Dermis blood vessel endothelial cell (primary cell): ENCODE measurements at places on chromosomes 5 and 9. TPM values are rescaled to one million over a fixed set of nuclear protein-coding genes. Genes with fewer than 3 reads are reported as not detected.

The LHX3 gene
- total RNA-seq = not detected in 2 replicates

The NDST1 gene
- total RNA-seq = 68.1 and 99.5 TPM in 2 replicates

The PCDH1 gene
- total RNA-seq = 94.4 and 162 TPM in 2 replicates

The MCIDAS gene
- not detected in 2 replicates for total RNA-seq

The RIGI gene
- total RNA-seq = 30.3 TPM in 2 replicates

The NR6A1 gene
- total RNA-seq = 2.9 TPM in 2 replicates

The MUSK gene
- total RNA-seq = not detected in 2 replicates

The C5orf52 gene
- not detected in 2 replicates for total RNA-seq

The GRIA1 gene
- not detected in 2 replicates for total RNA-seq

The GAPT gene
- total RNA-seq = not detected in 2 replicates

DNA sequence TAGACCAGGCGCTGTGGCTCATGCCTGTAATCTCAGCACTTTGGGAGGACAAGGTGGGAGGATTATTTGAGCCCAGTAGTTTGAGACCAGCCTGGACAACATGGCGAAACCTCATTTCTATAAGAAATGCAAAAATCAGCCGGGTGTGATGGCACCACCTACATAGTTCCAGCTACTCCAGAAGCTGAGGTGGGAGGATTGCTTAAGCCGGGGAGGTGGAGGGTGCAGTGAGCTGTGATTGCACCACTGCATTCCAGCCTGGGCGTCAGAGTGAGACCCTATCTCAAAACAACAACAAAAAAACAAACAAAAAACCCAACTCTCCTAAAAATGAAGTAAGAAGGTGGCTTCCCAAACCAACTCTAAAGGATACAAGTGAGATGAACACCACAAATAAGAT lies 23.0 kb downstream of the IARS1 start:
- DNase-seq = no peak

DNA sequence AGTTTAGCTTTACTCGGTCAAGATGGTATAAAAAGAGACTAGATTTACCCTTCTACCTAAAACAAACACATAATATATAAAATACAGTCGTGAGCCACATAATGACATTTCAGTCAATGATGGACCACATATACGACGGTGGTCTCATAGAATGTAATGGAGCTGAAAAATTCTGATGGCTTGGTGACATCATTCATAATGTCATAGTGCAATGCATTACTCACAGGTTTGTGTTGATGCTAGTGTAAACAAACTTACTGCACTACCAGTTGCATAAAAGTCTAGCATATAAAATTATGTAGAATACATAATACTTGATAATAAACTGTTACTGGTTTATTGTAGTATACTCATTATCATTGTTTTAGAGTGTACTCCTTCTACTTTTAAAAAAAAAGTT lies 115.9 kb upstream of the GDNF start:
- no peak for DNase-seq

DNA sequence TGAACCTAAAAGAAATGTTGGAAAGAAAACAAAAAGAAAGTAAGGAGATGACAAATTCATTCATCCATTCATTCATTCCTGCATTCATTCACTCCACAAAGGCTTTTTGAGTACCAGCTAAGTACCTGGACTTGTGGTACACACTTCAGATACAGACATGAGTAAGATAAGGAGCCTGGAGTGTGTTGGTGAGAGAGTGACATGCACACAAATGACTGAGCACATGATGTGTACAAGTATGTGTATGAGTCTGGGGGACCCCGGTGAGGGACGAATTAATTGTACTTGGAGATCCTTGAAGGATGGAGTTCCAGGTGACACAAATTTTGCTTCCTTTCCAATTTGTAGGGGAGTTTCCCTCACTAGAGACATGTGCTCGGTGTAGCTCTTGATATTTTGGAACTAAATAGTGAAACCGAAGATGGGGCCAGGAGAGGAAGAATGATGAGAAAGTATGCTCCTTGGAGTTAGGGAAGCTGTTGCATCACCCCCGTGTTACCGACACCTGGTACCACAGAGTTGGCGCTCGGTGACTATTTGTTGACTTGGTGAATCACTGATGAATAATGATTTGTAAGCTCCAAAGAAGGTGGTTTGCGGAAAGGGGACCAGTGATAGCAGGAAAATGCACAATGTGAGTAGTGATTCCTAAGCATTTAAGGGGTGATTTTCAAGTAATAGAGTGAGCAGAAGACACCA lies 509.8 kb downstream of the CCDC171 start:
- DNase-seq = no peak

GRCh38 chr9:82148901-82149461 lies 160.4 kb downstream of the SPATA31D1 start:
- no peak for DNase-seq

GRCh38 chr5:19855931-19856330 lies 132.1 kb downstream of the CDH18 start:
- no peak for DNase-seq

DNA sequence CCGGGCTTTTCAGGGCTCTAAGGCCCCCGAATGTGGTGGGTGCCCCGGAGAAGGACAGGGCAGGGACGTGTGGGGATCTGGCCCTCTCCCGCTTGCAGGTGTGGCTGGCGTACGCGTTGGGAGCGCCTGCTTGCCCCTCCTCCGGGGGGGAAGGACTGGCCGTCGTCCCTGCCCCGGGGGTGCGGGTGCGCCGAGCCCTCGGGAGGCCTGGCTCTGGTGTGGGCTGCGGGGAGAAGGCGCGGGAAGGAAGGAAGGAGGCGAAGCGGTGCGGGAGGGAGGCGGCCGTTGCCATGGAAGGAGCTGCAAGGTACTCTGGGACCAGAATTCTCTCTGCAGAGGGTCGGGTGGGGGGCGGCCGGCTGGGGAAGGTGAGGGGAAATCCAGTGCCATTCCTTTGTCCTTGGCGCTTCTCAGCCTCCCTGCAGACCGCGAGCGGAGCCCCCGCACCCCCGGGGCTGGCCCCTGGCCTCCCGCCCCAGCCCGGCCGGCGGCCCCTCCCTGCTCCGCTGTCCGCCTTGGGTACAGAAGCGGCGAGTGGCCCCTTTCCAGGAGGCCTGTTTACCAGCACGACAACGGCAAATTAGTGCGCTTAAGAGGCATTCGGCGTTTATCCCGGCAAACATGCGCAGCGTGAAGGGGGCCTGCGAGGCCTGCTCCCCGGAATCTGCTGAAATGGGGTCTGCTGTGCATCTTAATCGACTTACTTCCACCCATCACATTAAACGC lies 67.1 kb upstream of the UNC5A start:
- no peak for DNase-seq

- DNase-seq = no peak
These were observed 148.3 kb downstream of the CMYA5 start for GRCh38 chr5:79837761-79838551.

DNA sequence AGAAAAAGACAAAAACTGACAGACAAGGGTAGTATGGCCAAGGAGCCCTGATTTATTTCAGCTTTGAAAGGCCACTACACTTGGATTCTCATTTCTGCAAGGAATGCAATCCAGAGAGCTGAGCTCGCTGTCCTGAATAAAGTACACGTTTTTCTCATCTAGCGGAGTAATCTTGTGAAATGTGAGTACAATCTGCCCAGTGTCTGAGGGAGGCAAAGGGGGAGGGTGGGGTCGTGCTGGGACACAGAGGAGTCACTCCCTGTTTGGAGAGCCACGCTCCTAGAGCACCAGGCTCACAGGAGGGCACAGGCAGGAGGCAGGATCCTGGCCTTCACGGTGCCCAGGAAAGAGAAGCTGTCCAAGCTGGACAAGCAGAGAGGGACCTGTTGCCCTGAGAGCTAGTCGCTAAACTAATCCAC lies 51.0 kb upstream of the IFNK start:
- no peak for DNase-seq

DNA sequence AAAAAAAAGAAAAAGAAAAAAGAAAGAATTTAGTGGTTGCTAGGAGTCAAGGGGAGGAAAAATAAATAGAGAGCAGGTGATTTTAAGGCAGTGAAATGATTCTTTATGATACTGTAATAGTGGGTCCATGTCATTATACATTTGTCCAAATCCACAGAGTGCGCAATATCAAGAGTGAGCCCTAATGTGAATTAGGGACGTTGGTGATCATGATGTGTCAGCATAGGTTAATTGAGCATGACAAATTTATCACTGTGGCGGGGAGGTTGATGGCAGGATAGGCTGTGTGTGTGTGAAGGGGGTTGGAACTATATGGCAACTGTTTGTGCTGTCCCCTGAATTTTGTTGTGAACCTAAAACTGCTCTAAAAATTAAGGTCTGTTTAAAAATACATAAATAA lies 357.8 kb downstream of the ICE1 start:
- no peak for DNase-seq

- DNase-seq = peak; percentile 81
These were observed 3.2 kb downstream of the ZNF366 start for GRCh38 chr5:72503888-72504491.

DNA sequence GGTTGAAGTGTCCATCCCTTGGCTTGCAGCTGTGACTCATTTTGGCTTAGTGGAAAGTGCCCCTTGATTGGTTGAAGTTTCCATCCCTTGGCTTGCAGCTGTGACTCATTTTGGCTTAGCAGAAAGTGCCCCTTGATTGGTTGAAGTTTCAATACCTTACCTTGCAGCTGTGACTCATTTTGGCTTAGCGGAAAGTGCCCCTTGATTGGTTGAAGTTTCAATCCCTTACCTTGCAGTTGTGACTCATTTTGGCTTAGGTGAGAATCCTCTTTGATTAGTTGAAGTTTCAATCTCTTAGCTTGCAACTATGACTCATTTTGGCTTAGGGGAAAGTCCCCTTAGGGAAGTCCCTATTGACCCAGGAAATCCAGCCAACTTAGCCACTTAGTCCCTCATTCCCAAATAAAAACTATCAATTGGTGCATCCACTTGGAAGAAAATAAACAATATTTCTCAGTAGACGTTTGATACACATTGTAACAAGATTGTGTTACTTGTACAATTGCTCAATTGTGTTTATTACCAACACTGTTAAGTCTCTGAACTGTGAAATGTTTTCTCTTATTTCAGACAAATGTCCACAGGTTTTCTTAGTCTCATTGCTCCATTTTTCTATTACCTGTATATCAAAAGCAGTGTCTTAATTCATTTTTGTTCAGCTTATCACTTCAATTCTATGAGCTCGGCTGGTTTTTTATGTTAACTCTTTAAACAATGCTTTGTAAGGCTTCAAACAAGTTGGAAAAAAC lies 2308.8 kb upstream of the ACO1 start:
- DNase-seq = no peak

DNA sequence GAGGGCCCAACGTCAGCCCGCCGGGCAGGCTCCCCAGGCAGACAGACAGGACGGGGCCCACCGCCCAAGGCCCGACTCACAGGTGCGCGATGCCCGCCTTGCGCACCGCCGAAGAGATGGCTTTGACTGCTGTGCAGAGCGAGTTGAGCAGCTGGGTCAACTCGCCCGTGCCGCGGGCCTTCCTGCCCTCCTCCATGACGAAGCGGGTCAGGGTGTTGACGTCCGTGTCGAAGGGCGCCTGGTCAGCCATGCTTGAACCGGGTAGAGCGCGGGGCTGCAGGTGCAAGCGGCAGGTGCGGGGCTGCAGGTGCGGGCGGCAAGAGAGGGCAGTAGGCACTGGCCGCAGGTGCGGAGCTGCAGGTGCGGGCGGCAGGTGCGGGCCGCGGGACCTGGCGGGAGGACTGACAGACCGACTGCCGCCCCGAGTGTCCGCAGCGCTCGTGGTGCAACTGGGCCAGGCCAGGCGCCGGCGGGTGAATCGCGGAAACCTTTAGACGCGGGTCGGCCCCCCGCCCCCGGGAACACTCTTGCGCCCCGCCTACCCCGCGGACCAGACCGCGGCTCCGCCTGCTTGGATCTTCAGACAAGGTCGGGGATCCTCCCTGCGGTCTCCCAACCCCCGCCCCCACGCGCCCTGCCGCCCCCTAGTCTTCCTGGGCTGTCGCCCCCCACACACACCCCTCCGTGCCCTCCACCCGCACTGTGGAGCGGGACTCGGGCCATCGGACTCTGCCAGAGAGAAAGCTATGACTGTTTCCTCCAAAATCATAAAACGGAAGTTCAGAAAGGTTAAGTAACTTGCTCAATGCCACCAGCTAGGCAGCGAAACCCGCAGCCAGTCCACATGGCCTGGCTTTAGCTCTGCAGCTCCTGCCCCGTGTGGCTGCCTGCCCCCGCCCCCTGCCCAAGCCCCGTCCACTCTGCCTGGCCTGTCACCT lies at the start of gene FBP1:
FBP1 (minus strand) TSS at position 458 of the 938 bp plus-strand sequence; CDS start at position 250, 208 bp downstream.
- DNase-seq = peak; percentile 36

DNA sequence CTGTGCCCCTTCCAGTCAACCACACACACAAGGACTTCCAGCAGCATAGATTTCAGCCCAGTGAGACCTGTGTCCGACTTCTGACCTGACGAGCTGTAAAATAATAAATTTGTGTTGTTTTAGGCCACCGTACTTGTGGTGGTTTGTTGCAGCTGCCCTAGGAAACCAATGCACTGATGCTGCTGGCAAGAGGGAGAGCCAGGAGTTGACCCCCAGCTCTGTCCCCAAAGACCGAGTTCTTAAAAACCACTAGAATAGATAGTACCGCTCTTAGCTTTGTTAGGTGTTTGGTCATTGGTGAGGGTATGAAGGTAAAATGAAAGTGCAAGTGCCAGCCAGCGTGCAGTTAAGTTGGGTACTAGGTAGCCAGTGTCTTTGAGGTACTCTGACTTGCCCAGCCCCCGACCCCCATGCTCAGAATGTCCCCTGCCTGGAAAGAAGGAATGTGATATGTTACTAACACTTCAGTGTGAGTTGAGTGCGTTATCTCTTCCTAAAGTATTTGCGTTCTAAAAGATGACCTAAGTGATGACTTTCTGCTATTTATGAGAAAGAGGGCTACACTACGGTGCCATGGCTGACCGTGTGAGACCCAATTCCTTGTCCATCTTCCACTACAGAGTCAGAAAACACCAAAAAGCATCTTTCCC lies 185.6 kb downstream of the AOPEP start:
- DNase-seq = no peak

DNA sequence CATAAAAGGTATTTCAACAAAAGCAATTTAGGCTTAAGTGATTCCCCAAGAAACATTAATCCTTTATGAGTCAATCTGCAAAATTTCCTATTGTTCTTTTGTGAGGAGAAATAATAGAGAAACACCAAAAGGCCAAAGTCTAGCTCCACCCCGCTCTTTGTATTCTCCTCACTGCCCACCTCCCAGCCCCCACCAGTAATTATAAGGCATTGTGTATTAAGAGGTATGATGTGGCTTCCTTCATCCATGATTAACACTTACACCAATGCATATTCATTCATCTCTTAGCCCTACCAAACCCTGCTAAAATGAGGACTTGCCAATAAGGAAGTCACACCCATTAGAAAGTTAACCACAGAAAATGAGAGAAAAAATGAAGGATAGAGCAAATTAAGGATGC lies 105.3 kb upstream of the SPATA31D4 start:
- peak; percentile 81 for DNase-seq
